Dermis microvascular lymphatic vessel endothelial cell (primary cell): ENCODE measurements at places on chromosomes 1 and 21. TPM values are rescaled to one million over a fixed set of nuclear protein-coding genes. Genes with fewer than 3 reads are reported as not detected.

NBPF10 gene
- 0.51 and 0.89 TPM in 2 replicates for total RNA-seq

FCRLA gene
- 0.13 TPM in 1 of 2 replicates, not detected in the other for total RNA-seq

SLFNL1 gene
- total RNA-seq: 0.13 and 0.25 TPM in 2 replicates

C1QC gene
- total RNA-seq: not detected in 2 replicates

PGLYRP3 gene
- not detected in 2 replicates for total RNA-seq

LRRN2 gene
- total RNA-seq: 0.13 and 0.38 TPM in 2 replicates

ADAMTS5 gene
- total RNA-seq: 0.39 and 1.4 TPM in 2 replicates

LCE1C gene
- total RNA-seq: not detected in 2 replicates

CDCA8 gene
- 3.0 and 8.1 TPM in 2 replicates for total RNA-seq

ZNF697 gene
- total RNA-seq: 16.8 and 21.9 TPM in 2 replicates

ATP1B1 gene
- total RNA-seq: 5.3 and 7.7 TPM in 2 replicates

TFF1 gene
- total RNA-seq: not detected in 2 replicates

MTMR11 gene
- 0.25 and 0.64 TPM in 2 replicates for total RNA-seq

EPHA10 gene
- total RNA-seq: under 0.01 TPM in 2 replicates

WRAP73 gene
- 16.2 and 22.4 TPM in 2 replicates for total RNA-seq

GPR161 gene
- 11.9 and 12.9 TPM in 2 replicates for total RNA-seq

PLA2G2D gene
- total RNA-seq: not detected in 2 replicates

NEK2 gene
- total RNA-seq: 6.7 and 18.5 TPM in 2 replicates

OR2T11 gene
- not detected in 2 replicates for total RNA-seq
